ENCODE measurements at places on chromosomes 2 and 18.

DNA sequence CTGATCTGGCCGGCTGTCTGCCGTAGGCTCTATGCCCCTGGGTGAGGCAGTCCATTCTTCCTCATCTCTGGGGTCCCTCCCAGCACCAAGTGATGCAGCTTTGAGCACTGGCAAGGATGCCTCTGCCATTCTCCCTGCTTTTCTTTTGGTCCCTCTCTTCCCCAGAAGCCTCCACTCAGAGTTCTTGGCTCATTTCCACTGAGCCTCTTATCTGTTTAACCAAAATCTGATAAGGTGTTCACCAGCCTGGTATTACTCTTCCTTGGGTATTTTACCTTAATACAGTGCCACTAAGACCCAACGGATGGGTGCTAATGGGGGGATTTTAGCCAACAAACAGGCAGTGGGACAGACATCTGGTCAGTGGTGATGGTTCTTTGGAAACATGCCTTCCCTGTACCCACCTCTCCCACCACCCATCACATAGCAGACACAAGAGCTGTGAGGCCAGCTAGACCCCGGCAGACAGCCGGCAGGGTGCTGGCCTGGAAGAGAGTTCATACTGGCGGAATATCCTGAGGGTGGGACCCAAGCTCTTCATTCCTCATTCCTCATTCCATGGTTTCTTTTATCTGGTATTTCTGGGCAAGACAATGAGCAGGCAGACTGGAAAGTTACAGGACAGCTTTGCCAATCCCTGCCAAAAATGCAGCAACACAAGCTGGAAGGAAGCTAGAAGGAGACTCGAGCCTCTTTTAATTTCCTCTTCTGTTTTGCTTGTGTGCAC lies 34.6 kb downstream of the ZBTB7C start:
- no peak for DNase-seq

DNA sequence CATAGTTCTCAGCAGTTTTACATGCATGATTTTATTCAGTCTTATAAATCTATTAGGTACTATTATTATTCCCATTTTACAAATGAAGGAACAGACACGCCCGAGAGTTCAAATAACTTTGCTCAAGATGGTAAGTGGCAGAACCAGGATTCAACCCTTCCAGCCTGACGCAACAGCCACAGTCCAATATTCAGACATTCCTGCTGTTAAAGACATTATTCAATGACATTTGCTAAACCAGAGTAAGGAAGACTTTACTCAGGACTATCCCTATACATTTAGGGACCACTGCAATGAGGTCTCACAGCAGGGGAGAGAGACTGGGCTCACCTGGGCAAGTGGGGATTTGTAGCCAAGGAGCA lies 29.4 kb upstream of the IGFBP2 start:
- no peak for DNase-seq

- DNase-seq: no peak
These were observed 107.6 kb upstream of the MSH6 start for GRCh38 chr2:47675196-47675825.

GRCh38 chr2:117851969-117852368 lies 37.5 kb downstream of the DDX18 start:
- no peak for DNase-seq

GRCh38 chr2:42493468-42494354 lies at the start of gene KCNG3:
Gene KCNG3, minus strand, starts transcription at chr2:42493982. Its CDS starts 481 bp downstream, at chr2:42493501.
- DNase-seq: peak; percentile 79

DNA sequence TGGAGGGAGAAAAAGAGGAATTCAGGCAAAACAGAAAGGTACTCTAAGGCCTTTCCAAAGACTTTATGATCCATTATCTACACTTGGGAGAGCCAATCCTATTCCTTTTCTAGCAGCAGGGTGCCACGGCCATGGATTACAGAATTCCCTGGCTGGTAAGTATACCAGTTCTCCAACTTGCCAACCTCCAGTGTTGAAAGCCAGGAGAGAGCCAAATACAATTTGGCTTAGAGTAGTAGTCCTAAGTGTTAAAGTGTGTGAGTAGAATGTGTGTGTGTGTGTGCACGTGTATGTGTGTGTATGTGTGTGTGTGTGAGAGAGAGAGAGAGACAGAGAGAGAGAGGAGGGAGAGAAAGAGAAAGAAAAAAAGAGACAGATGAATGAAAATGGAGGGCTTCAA lies 43.3 kb downstream of the WDPCP start:
- no peak for DNase-seq

DNA sequence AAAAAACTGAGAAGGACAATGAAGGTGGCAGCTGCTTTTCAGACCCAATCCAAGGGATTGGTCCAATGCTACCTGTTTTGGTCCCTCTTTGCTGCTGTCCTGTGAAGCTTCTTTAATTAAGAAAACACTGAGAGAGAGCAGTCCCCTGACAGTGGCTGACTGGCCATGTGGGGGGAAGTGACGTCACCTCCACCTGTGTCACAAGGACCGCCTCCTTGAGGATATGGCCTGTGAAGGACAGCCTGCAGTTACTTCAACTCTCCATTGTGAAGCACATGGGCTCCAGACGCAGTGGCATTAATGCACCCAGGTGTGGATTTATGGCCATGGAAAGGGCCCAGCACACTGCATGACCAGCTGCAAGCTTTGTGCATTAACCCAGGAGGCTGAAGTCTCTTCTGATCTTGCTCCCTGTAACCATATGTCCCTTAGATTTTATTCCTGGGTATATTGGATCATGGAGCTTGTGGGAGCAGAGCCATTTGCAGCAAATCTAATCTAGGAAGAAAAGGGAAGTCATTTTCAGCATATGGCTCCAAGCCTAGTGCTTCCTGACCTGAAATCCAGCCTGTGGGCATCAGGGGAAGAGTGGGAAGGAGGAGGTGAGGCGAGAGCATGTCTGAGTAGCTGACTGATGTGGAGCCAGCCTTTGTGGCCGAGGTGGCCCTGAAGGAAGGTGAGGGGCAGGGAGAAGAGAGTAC lies 32.2 kb downstream of the KIF5C start:
- DNase-seq: peak; percentile 21

DNA sequence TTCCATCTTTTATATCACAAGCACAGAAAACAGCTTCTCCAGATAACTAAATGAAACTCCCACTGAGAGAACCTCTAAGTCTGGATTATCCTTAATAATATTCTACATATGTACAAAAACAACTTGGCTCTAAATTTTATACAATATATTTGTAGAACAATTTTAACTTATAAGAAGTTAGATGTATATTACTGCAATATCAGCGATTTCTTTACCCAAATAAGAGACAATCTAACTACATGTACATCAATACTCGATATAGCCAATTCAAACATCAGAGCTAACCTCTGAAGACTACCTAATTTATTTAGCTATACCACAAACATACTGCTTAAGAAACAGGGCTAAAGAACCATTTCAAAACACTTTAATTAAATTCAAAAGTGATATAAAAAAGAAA lies 148.6 kb downstream of the ROCK1 start:
- DNase-seq: no peak

GRCh38 chr2:145775591-145775990 lies 1255.7 kb upstream of the ZEB2 start:
- DNase-seq: no peak

DNA sequence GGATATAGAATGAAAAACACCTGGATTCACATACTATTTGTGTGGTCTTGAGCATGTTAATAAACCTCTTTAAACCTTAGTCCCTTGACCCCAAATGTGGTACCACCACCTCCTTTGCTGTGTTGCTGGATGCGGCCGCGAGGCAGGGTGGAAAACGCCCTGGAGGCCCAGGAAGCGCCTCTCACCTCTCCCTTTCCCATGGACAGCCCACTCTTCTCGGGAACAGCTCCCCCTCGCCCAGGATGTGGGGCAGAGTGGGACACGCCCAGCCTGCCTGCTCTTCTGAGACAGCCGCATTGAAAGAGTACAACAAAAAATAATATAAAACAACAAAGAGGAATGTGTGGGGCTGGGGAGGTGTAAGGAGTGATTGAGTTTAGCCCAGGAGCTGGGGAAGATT lies 549.0 kb upstream of the ID2 start:
- no peak for DNase-seq

- DNase-seq: peak; percentile 57
These were observed 539.5 kb downstream of the NRXN1 start for GRCh38 chr2:50492477-50492851.

DNA sequence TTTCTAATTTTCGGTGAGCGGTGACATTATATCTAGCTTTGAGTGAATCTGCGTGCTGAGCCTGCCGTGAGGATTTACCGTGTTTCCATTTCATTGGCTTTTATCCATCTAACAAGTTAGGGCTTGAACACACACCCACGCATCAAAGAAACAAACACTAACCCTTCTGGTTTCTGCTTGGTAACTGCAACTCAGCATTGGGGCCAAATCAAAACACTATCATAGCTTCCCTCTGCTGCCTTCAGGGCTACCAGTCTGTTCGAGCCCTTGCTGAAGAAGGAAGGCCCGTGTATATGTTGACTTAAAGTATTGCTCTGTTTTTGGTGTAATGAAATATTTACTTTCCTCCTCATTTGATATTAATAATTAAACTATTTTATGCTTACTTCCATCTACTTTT lies 227.2 kb downstream of the PHLPP1 start:
- no peak for DNase-seq

DNA sequence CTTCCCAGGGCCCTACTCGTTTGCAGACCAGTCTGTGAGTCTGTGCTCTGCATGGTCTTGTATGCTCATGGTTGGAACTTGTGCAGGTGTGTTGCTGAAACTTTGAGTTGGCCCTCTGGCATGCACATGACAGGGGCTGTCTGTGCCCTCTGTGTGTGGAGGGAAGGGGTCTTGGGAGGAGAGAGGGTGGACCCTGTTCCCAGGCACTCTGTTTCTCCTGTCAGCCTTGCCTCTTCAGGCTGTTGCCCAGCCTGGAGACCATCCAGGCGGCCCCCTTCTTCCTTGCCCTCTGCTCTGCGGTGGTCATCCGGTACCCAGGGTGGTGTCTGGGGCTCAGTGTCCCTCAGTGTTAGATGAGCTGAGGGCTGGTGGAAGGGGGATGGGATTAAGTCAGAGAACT lies 39.5 kb downstream of the TET3 start:
- no peak for DNase-seq

DNA sequence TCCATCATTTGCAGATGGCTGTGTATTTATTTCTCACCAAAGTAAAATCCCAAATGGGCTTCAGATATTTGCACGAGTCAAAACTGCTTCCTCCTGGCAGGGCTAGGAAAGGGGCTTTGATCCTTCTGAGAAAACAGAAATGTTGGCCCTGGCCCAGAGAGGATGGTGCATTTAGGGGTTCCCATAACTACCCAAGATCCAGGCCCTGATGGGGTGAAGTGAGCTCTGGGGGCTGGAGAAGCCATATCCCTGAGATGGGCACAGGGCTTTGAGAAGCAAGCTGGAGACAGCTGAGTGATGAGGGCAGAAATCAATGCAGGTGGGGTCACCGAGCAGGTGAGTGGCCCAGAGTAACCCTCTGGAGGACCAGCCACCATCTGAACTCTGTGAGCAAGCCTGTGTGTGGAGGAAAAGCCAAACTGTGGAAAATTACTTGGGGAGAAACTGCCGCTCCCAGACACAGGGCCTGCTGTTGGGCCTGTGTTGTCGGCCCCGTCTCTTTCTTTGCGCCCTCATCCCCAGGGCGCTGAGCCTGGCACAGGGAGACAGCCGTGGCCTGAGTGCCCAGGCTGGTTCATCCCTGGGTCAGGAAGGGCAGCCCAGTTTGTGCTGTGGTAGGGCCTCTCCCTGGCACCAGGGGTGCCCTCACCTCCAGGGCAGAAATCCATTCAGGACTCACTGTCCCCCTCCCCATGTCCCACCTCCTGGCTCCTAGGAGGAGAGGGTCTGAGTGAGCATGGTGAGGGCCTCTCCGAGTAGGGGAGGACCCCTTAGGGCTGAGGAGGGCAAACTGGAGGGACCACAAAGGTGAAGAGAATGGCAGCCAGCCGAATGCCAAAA lies 167.8 kb upstream of the HAAO start:
- DNase-seq: no peak

GRCh38 chr2:135650721-135651120 lies 90.9 kb upstream of the UBXN4 start:
- no peak for DNase-seq

- DNase-seq: no peak
These were observed 330.0 kb downstream of the PLCL1 start for GRCh38 chr2:198134293-198134955.

- DNase-seq: no peak
These were observed 55.4 kb upstream of the THUMPD2 start for GRCh38 chr2:39834426-39834825.

DNA sequence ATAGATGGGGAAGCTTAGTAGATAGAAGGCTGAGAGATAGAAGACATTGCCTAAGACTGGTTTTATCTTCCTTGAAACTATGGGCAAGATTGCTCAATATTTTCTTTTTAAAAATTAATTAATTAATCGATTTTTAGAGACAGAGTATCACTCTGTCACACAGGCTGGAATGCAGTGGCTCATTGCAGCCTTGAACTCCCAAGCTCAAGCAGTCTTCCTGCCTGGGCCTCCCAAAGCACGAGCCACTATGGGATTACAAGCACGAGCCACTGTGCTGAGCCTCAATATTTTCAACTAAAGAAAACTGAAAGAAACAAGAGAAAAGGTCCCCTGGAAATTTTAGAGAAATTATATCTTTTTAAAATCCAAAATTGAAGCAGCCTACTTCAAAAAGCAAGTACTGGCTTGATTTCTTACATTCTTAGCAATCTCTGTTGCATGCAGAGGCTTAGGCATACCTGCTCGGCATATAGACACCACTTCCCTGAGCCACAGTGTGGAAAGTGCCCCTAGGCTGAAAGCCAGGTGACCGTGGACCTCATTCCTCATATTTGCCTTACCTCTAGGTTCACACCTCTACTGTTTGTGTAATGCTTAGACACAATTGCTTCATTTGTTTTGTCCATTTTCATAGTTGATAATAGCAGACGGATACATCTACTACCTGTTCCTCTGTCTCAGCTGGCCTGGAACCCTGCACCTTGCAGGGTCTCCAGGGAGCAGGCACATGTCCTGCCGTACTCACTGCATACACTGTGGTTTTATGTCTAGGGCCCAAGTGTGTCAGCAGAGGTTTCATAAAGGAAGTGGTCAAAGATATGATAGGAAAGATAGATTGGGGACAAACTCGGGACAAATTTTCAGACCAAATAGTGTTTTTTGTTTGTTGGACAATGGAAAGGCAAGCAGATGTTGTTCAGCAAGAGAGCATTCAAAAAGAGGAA lies 166.5 kb upstream of the ALPP start:
- DNase-seq: no peak

DNA sequence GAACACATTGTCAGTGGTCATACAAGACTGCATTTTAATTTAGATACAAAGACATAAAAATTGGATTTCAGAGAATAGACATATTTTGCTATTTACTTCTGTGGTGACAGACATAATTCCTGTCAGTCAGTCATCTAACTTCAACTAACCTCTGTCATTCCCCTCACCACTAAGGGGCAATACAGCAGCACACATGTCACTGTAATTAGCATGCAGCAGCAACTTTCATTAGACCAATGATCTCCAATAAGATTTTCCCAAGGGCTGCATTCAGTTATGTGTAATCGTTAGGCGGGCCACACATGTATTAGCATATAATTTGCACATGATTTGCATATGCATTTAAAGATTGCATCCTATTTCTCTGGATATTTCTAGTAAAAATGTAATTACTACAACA lies 624.5 kb downstream of the NR4A2 start:
- no peak for DNase-seq

Data from germinal center (tissue), 1 donor.